Activated CD8-positive, alpha-beta memory T cell treated with anti-CD3 and anti-CD28 coated beads for 1 hour (primary cell): ENCODE measurements at places on chromosomes 2 and 18.

DNA sequence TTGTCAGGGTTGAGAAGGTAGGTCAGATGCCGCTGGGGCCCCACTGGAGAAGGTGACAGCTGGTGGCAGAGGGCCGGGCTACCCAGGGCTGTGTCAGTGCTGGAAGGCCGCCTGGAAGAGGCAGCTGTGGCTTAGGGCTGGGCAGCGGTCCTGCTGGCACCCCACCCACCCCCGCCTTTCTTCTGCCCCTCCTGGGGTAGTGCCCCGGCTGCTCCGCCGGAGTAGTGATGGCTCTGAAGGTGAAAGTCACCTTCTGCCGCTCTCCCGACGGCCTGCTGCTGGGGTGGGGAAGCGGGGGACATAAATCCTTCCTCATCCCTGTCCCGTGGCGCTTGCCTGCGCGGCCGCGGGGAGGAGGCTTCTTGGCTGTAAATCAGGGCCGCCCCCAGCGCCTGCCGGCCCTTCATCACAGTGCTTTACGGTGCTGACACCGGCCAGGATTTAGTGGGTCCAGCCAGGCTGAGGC is 332.2 kb downstream of the DYSF start:
- no peak for DNase-seq

DNA sequence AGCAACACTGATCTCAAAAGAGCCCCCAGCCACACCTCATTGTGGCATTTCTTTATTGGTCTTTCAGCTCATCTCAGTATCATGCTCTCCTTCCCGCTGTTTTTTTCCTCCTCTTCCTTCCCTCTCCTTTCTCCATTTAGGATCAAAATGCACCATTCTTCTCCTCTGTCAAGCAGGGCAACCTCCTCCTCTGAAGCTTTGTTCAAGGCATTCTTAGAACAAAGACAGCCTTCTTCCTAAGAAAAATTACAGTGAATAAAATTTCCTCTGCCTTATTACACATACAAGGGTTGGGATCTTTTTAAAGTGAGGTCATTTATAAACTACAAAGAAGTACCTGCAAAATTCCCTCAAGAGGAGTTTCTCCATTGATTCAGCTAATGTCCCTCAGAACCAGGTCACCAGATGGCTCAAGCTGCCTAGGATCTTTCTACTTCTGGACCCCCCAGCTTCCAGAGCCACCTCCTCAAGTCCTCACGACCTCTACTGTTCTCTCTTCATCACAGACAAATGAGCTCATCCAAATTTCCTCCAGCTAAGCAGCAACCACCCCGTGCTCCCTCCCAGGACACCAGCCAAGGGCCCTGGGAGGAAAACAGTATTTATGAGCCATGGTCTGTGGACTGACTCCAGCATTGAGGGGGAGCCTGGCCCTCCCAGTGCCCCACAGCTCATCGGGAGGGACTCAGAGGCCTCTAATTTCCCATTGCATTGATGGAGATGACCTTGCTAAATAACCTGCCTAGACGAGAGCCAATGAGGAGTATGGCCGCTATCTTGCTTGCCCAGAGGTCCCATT is 18.0 kb downstream of the SFXN5 start:
- no peak for DNase-seq

GRCh38 chr2:150100336-150100735 is 387.1 kb downstream of the RND3 start:
- no peak for DNase-seq

GRCh38 chr2:105104208-105104731 is 66.4 kb downstream of the MRPS9 start:
- DNase-seq, result no peak

GRCh38 chr18:2976218-2977132 is 36.5 kb downstream of the LPIN2 start:
- DNase-seq, result no peak

- DNase-seq, result no peak
Observed at GRCh38 chr2:201419057-201419635, 32.1 kb downstream of the TRAK2 start.

DNA sequence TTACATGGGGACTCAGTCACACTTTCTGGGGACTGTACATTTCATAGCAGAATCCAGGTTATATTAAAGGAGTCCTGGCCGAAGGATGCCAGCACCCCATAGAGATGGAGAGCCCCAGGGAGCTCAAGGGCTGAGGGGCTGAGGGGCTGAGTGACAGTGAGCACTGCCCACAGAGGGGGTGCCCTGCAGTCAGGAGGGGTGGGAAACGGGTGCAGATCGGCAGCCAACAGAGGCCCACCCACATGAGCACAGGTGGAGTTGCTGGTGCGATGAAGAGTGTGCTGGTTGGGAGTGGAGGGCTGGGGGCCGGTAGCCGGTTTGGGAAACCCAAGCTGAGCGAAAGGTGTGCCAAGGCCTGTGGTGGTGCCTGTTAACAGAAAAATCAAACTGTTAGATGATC is 32.1 kb downstream of the TPRKB start:
- DNase-seq, result no peak

DNA sequence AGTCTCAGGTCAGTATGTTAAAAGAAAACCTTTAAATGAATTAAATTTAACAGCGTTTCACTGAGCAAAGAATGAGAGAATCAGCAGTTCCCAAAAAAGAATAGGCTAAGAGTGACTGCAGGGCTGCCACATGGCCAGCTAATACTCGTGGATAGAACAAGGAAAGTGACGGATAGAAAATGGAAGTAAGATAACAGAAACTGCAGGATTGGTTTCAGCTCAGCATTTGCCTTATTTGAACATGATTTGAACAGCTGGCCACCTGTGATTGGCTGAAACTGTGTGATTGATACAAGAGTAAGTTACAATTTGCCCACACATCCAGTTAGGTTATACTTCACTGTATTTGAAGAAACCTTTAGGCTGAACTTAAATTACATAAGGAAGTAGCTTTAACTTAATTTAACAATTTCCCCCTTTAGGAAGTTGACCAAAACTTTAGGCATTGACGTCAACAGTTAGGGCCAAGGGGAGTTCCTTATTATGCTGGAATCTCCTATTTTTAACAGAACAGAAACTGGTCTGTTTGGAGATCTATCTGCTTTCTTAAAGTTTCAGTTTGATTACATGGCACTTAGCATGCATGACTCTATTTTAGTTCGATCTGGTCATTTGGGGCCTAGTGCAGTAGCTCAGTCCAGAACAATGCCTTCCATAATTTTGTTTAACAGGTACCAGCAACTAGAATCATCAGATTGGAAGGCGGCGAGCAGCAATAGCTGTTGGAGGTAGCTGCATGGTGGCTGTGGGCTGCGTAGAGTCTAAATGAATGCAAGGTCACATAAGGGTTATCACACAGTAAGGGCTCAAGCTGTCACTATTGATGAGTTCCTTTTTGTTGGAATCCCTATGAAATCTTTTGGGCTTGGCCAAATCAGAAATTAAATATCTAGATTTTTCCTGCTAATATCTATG is 143.4 kb downstream of the TRIM43 start:
- no peak for DNase-seq

GRCh38 chr2:46479265-46479664 is at the start of gene TMEM247:
Gene TMEM247, plus strand, starts transcription at chr2:46479565.
- no peak for DNase-seq

GRCh38 chr2:183153967-183154366 is 29.7 kb downstream of the NUP35 start:
- DNase-seq, result no peak

GRCh38 chr2:109497463-109497862 is 116.3 kb downstream of the SEPTIN10 start:
- no peak for DNase-seq

- no peak for DNase-seq
Observed at GRCh38 chr18:22332590-22332989, 85.1 kb downstream of the CTAGE1 start.

- no peak for DNase-seq
Observed at GRCh38 chr2:104861351-104862057, 7.6 kb downstream of the POU3F3 start.

GRCh38 chr18:24022161-24022560 is 7.6 kb downstream of the TTC39C start:
- DNase-seq, result no peak

- no peak for DNase-seq
Observed at GRCh38 chr18:7521226-7521856, 45.8 kb upstream of the PTPRM start.

DNA sequence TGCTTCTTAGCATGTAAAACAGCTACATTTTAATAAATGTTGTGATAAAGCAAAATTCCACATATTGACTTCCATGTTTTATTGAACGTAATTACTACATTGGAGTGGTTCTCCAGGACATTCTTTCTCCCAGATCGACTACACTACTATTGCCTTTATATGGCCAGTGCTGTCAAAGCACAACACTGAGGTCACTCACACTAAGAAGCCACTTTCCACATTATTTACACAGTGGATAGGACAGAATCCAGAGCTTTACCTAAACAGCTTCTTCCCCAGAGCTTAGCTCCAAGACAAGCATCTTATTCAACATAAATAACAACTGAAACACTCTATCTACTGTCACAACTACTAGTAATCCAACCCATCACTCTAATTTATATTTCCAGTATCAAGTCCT is 73.9 kb upstream of the WDR75 start:
- no peak for DNase-seq

GRCh38 chr18:36786686-36787085 is 42.1 kb downstream of the TPGS2 start:
- DNase-seq, result no peak

DNA sequence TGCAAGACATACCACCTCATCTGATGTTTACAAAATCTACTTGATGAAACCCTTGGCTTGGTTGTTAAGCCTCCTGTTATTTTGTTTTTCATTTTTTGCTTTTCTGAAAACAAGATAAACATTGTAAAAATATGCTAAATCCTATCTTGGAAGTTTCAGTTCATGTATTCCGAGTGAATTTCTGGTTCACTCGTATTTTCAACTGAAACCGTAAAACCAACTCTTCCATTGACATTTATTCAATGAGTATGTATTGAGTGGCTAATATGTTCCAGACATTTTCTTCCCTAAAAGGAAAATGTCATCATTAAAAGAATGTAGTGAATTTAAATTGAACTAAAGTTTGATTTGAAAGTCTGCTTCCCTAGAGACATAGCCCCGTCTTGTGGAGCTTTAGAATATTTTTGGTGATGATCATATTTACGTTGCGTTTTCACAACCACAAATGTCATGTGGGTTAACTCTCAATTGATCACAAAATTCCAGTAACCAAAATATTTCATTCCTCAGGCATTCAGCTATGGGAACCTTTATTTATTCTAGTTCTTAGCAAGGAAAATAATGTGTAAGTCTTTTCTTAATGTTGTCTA is 204.2 kb downstream of the MBD2 start:
- DNase-seq, result no peak

GRCh38 chr18:13534631-13535030 is 191.7 kb downstream of the FAM210A start:
- no peak for DNase-seq

DNA sequence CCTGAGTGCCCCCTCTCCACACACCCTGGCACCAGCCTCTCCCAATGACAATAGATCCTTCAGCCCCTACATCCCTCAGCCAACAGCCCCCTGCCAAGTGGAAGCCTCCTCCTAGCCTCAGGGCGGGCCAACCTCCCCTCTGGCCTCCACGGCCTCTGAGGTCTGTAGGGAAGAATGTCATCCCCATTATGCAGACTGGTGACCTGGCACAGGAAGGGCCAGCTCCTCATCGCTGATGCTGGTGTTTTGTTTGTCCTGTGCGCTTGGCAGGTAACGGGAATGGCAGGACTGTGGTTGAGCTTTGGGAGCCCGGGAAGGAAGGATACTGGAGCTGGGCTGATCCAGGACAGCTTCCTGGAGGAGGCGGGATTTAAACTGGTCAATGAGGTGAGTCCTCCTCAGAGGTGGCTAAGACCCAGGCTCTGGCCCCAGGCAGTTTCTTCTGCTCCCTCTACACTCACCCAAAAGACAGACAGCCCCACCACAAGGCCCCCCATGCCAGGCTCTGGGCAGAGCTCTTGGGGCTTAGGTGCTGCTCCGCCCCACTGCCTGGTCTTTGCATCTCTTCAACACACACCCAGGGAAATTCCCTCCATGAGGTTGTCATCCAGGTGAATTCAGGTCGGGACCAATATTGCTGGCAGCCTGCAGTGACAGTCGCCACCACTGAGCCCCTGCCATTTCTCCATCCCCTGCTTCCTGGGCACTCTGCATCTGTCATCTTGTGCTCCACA is 75.2 kb upstream of the SMAD7 start:
- DNase-seq, result no peak

- no peak for DNase-seq
Observed at GRCh38 chr2:204228169-204228886, 291.8 kb downstream of the ICOS start.

DNA sequence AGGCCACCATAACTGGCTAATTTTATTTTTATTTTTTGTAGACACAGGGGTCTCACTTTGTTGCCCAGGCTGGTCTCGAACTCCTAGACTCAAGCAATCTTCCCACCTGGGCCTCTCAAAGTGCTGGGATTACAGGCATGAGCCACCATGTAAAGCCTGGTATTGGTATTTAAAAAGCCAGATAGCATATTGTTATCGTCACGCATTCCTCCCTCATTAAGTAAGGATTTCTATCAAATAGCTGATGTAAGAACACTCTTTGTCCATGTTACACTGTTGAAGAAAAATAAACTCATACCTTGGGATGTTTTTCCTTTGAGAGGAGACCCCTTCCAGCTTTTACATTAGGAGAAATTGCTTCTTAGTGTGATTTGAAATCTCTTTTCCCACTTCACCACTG is 39.2 kb upstream of the DARS1 start:
- DNase-seq, result no peak

DNA sequence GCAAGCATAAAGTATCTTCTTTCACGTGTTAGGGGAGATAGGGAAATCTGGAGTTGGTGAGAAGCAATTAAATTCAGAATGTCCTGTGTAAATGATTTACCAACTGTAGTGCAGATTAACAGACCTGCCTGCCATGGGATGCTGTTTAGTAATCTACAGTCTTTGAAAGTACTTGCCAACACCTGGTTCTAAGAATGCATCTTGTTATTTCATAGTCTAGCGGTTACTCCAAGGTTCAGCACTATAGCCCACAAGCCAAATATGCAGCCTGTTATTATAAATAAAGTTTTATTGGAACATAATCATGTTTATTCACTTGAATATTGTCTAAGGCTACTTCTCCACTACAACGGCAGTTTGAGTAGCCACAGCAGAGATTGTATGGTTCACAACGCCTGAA is 100.8 kb downstream of the OSBPL6 start:
- DNase-seq, result no peak

- no peak for DNase-seq
Observed at GRCh38 chr2:188668017-188668680, 306.0 kb upstream of the COL3A1 start.

- no peak for DNase-seq
Observed at GRCh38 chr2:207394812-207395534, 134.8 kb upstream of the CREB1 start.

- DNase-seq, result no peak
Observed at GRCh38 chr2:120736624-120737339, 1.1 kb downstream of the GLI2 start.
